ENCODE measurements at places on chromosomes 6 and 20.
A peak's percentile ranks its signal among the peaks of the same experiment; 100 is the strongest.

DNA sequence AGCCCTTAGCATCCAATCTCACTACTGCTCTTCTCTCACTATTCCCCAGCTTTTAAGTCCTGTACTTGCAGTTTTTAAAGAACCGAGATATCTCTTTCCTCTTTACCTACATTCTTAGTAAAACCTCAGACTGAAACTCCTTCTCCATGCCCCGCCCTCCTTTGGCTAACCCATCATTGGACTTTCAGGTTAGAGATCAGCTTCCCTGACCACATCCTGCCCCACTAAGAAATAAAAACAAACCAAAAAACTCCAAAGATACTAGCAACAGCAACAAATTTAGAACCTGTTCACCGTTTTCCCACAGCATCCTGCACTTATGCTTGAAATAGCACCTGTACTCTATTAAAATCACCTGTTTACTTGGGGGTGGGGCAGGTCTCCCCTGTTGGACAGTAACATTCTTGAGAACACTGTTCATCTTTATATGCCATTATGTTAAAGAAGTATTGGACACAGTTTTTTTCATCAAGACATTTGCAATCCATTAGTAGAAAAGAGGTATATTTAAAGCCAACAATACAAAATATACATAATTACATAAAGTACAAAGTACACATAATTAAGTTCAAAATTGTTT, 16.3 kb upstream of the SMAP1 start:
- peak; percentile 74 for DNase-seq

GRCh38 chr6:136720045-136720770, 72.1 kb downstream of the MAP3K5 start:
- DNase-seq: no peak

DNA sequence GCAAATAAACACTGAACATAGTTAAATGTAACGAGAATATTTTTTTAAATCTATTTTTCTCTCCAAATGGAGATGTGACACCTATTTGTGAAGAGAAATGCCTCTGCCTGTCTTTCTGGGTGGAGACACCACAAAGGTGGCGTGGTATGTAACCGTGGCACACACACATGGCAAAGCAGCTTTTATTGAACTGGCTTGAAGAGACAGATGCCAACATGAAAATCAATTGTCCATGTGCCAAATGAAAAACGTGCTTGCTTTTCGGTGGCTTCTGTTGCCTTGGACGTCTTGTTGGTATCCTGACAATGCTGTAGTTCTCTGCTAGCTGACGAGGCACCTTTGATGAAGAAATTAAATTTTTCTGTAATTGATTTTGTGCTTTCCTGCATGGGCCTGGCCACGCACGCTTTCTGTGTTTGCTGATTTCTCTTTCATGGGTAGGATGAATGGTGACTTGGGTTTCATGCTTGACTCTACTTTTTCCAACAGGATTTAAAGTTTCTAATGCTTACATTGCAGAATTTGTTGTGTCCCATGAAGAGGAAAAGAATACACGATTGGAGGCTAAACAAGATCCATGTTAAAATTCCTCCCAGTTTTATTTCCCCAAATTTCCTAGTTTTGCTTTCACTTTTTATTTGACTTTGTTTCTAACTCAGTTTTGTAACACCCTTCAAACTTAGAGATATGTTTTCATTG, 202.6 kb downstream of the TMEM242 start:
- no peak for DNase-seq

DNA sequence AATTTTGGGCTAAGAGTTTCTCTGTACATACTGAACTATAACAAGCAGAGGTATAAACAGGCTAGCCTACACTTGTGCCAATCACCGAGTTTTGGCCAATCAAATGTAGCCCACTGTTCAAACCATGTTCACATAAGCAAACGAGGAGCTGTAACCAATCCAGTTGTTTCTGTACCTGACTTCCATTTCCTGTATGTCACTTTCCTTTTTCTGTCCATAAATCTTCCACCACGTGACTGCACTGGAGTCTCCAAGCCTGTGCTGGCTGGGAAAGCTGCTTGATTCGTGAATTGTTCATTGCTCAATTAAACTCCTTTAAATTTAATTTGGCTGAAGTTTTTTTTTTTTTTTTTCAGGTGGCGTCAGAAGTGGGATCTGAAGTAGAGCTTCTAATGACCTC, 332.9 kb downstream of the RNF144B start:
- DNase-seq: no peak

DNA sequence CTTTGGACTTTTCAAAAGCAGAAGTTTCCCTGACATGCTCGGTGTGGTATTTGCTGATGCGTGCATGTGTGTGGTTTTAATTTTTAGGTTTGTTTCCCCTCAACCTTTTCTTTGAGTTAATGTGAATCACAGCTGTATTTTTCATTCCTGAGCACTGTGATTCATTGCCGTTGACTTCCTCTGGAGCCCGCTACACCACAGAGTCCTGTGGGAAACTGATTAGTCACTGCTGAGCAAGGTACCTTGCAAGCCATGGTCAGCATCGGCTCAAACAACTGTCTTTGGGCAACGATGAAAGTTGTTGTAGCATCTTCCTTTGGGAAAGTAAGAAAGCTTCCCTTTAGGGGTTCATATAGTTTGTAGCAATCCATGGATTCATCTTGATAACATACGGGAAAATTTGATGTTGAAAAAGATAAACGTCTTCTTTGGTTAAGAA, 57.5 kb downstream of the RIN2 start:
- DNase-seq: no peak

- peak; percentile 39 for DNase-seq
Observed at GRCh38 chr6:13500264-13500663, 12.9 kb upstream of the GFOD1 start.

DNA sequence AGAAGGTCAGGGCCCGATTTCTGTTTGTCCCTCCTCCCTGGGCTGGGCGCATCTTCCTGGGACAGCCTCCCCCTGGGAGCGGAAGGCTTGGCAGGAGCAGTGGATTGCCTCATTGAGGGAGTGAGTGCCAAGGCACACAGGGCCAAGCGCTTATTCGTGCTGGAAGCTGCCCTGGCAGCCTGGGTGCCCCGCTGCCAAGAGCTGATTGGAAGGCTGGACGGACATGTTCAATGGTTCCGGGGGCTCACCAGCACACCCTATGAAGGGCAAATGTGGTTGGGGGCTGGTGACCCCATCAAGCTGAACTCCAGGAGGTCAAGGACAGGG, 10.3 kb upstream of the ZNF831 start:
- DNase-seq: no peak

- peak; percentile 16 for DNase-seq
Observed at GRCh38 chr6:113855500-113856374, 1.4 kb upstream of the MARCKS start.

DNA sequence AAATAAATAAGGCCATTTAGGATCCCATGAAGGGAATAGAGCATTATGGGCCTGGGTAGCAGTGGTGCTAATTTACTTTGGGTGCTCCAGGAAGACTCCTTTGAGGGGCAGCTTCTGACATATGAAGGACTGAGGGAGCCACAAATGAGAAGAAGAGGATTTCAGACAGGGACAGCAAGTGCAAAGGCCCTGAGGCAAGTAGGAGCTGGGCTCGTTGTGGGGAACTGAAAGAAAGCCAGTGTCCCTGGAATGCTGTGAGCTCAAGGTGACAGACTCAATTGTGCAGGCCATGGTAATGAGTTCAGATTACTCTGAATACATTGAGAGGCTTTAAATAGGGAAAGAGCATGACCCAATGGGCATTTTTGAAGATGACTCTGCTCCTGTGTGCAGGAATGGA, 307.6 kb downstream of the TSHZ2 start:
- no peak for DNase-seq

DNA sequence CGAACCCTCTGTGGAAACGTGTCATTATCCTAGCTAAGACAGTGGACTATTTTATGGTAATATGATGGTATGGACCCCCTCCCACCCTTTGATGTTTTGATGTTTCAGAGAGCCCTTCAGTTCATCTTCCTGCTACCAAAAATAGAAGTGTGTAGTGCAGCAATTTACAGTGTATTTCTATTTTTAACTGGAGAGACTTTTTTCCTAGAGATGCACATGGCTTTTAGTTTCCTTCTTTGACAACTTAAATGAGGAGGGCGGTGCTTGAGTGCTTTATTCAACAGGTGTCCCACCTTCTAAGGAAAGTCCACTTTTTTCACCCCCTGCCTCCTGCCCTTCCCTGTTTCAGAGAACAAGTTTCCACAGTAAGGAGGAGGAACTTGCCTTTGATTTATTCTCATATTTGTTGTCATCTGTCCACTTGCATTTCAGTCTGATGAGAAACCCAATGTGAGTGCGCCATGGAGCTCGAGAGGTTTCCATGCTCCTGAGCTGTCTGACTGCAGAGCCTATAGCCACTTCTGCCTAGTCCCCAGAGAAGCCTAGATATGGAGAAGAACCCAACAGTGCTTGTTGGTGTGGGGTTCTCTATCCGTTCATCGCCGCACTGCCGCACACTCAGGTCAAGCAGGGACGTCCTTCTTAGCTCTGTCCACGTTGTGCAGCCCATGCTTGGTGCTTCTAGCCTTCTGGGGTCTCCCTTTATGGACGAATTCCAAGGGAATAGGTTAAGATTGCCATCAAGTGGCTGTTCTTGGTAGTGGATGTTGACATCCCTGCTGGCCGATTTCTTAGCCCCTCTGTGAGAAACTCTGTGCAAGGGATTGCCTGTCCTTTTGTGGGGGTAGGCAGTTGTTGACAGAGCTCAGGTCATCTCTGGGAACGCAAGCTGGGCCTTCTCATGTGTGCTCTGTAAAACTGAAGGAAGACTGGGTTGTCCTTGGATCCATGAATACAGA, 144.2 kb downstream of the JARID2 start:
- no peak for DNase-seq

DNA sequence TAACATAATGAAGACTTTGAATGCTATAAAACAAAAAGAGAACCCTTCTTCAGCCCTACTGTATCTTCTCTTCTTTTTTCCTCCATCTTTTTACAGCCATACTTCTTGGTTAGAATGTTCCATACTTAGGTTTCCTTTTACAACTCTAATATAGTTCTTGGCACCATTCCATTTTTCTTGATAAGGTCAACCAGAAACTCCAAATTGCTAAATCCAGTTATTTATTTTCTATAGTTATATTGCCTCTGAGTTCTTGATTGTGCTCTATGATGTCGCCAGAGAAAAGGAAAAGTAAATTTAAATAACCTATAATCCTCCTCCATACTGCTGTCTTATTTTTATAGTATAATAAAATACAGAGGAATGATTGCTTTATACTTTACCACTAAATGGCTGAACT, 26.7 kb upstream of the COL10A1 start:
- DNase-seq: no peak

DNA sequence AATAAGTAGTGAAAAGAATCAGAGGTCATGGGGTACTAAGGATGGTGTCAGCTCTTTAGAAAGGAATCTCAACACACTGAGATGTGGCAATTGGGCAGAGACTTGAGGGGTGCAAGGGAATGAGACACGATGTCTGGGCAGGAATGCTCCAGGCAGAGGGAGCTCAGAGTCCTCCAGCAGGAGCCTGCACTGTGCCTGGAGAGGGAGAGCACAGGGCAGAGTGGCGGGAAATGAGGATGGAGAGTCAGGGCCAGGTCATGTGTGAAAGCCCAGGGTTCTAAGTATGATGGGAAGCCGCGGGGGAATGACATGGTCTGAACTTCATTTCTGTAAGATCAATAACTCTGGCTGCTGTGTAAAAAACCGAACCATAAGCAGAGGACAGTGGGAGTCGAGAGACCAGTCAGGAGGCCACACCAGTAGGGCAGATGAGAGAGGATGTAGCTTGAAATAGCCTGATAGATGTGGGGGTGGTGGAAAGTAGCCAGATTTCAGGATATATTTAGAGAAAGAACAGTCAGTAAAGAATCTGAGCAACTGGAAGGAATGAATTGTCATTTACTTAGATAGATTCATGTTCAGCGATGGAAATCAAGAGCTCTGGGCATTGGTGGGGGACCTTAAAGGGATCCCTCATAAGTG, 133.4 kb upstream of the DTNBP1 start:
- no peak for DNase-seq

GRCh38 chr6:118567974-118568373, 19.9 kb downstream of the PLN start:
- no peak for DNase-seq

GRCh38 chr20:34435589-34435988, 72.5 kb downstream of the ITCH start:
- no peak for DNase-seq

GRCh38 chr20:63881451-63882226, 13.3 kb upstream of the DNAJC5 start:
- DNase-seq: no peak

GRCh38 chr20:51720384-51720783, 47.8 kb downstream of the ATP9A start:
- DNase-seq: no peak

DNA sequence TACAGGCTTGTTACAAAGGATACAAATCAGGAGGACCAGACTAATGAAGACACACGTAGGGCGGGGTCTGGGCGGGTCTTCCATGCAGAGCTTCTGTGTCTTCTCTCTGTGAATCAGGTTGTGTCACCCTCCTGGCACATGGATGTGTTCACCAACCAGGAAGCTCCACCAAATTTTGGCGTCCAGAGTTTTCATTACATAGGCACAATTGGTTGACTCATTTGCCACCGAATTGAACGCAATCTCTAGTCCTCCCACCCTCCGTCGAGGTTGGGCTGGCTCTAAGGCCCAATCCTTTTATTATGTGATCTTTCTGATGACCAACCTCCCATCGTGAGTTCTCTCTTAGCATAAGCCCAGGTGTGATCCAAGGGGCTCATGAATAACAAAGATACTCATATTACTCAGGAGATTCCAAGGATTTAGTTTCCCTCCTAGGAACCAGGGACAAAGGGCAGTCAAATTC, 36.3 kb upstream of the DDR1 start:
- DNase-seq: no peak

GRCh38 chr6:167976708-167977107, 20.8 kb upstream of the KIF25 start:
- DNase-seq: no peak

GRCh38 chr6:100775667-100776066, 105.5 kb downstream of the ASCC3 start:
- DNase-seq: no peak

DNA sequence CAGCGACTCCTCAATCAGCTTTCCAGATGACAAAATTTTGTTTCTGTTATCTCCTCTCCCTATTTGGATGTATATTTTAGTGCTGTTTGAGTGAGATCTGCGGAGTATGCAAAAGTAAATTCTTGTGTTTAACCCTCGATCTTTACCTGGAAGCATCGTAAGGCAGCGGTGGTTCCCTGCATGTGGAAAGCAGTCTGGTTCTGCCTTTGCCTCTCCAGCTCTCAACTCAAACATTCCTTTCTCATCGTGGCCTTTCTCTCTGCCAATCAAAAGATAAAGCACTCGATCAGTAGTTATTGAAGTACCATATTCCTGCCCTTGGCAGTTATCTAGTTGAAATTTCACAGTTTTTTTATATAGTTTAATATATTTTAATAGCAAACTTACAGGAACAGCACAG, 44.0 kb upstream of the BTN3A2 start:
- DNase-seq: no peak

GRCh38 chr6:20182069-20182468, 30.2 kb downstream of the MBOAT1 start:
- no peak for DNase-seq

DNA sequence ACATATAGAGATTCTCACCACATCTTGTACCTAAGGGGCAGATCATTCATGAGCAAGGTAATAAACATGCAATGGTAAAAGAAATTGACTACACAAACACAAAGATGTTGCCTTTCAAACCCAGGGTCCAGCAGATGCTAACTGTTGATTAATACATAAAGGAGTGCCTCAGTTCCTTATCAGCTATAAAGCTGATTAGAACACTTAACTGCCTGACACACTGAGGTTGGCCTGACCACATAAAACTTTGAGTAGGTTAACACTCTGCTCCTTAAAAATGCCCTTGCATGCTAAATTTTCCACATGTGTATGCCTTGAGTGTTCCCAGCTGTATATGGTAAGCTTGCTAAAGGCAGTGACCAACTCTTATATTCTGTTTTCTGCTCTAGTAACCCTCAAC, 14.9 kb downstream of the CRISP2 start:
- no peak for DNase-seq

- DNase-seq: peak; percentile 96
Observed at GRCh38 chr20:63979557-63980316, at the start of gene SAMD10. SAMD10 (minus strand) TSS chr20:63979642; CDS start chr20:63979467, 175 bp downstream.
